ENCODE measurements at places on chromosomes 3 and 15.

DNA sequence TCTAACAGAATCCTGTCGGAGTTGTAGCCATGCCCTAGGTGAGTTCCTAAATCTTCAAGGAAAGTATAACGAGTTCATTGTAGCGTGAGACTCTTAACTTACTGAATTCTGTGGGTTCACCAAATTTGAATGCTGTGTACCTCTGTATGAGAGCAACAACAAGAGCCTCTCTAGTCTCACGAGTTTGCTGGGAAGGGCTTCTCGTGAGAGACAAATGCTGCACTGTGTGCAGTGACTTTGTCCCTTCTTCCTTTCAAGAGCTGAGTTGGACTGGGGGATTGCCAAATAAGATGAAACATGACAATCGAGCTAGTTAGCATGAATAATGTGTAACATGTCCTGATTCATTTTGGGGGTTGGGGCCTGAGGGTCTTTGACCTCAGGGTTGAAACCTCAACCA, 32.2 kb downstream of the KAT2B start:
- no peak for DNase-seq

GRCh38 chr15:65917407-65917756, 48.1 kb downstream of the RAB11A start:
- DNase-seq = no peak

DNA sequence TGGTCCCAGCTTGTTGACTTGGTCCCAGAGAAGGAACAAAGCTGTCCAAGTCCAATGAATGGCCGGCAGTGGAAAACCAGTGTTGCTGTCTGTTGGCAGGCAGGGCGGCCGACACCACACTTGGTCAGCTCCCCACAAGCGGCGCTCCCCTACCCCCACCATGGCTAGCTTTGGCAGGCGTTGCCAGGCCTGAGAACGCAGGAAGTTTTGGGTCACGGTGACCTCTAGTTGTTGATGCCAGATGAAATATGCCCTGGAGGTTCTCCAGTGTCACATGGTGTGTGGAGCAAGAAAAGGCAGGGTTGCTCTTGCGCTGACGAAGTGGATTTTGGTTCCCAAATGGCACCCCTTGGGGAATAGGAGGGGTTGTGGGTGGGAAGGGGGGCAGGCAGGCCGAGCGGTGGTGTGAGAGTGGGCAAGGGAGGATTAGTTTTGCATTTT, 72.7 kb upstream of the TPRG1 start:
- no peak for DNase-seq

DNA sequence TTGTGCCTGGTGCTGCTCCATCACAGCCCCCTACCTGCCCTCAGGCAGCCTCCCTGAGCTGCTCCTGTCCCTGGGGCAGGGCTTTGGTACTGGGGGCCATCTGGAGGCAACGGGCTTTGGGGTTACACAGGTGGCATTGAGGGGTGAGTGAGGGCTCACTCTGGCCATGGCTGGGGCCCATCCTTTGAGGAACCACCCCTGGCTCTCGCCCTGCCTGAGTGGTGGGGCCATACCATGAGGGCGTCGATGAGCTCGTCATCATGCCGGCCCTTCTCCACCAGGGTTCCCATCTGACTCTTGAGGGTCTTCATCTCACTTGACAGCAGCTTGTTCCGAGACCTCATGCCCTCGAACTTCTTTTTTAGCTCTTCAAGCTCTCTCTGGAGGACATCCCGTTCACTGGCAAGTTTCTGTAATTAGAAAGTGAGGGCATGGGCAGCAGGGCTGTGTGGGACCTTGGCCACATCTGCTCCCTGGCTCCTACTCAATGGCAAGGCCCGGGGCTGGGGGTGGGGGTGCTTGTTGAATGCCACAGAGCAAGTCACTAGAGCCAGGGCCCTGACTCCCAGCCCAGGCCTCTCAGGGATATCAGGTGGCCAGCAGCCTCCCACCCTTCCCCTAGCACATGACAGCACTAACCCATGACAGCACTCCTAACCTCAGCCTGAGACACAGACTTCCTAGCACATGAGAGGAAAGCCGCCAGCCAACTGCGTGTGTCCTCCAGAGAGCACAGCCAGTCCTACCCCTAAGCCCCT, 33.5 kb downstream of the CCDC13 start:
- no peak for DNase-seq

DNA sequence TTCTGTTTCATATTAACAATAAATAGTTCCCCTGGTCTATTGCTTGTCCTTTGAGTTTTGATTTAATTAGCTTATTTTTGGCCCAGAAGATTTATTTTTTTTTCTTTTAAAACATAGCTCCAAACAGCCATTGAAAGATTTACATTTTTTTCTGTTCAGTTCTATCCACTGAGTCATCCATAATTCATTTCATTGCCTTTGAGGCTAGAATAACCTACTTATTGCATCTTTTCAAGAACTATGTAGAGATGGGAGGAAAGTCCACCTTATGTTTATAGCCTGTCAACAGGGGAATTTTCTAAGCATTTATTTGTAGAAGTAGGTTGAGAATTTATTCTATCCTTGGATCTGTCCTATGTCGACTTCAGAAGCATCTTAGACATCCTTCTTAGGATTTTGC, 53.4 kb upstream of the CHD2 start:
- no peak for DNase-seq

DNA sequence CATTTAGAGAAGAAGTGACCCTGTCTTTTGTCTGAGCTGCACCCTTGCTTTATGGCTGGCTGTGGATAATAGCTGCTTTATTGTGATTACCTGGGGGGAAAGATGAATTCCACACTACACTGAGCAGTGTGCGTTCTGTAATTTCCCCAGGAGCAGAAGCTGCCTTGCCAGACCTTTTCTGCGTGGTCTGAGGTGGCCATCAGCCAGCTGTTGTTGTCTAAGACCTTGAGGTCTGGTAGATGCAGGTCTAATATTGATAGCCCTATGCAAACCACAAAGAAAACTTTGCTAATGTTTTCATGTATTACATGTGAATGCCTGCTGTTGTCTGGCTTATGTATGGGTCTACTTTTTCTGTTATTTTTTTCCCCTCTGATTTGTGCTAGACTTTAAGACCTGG, 144.6 kb downstream of the THSD4 start:
- no peak for DNase-seq

- no peak for DNase-seq
Measured at GRCh38 chr3:23807424-23808015, 1.8 kb downstream of the UBE2E1 start.

DNA sequence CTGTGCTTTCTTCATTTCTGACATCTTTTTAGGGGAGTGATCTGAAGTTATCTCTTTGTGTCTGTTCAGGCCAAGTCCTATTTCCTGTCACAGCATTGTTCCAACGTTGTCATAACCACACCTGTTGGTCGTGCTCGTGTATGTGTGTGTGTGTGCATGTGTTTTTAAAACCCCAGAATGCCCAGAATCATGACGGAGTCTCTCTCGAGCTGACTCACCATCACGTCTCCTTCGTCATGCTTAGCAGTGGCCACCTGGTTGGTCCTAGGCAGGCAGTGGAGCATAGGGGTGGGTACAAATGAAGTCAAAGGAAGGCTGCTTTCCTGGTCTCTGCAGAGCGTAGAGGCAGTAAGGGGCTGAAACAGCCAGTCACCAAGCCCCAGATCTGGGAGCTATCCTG, 126.8 kb upstream of the ABHD17C start:
- no peak for DNase-seq

- DNase-seq = no peak
Measured at GRCh38 chr3:160554980-160555379, 10.4 kb downstream of the KPNA4 start.

DNA sequence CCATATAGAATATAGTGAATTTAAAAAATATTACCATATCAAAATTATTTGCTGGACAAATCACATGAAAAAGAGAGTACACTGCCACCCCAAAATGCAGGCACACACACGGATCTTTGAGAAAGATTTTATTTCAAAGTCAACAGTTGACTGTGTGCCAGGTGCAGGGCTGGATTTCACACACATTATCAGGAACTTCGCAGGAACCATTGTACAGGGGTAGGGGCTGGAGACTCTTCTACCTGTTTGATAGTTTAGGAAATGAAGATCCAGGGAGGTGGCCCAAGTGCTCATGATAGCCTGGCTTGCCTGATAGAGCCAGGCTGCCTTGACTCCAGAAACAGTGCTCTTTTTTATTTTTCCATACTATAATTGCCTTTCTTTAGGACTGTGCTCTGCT, 54.2 kb downstream of the IL1RAP start:
- no peak for DNase-seq

All from activated CD4-positive, alpha-beta T cell treated with anti-CD3 and anti-CD28 coated beads, Interleukin-2, amount 50 U/mL, for 4 hours (primary cell).